ENCODE measurements at places on chromosomes 16 and 17.

DNA sequence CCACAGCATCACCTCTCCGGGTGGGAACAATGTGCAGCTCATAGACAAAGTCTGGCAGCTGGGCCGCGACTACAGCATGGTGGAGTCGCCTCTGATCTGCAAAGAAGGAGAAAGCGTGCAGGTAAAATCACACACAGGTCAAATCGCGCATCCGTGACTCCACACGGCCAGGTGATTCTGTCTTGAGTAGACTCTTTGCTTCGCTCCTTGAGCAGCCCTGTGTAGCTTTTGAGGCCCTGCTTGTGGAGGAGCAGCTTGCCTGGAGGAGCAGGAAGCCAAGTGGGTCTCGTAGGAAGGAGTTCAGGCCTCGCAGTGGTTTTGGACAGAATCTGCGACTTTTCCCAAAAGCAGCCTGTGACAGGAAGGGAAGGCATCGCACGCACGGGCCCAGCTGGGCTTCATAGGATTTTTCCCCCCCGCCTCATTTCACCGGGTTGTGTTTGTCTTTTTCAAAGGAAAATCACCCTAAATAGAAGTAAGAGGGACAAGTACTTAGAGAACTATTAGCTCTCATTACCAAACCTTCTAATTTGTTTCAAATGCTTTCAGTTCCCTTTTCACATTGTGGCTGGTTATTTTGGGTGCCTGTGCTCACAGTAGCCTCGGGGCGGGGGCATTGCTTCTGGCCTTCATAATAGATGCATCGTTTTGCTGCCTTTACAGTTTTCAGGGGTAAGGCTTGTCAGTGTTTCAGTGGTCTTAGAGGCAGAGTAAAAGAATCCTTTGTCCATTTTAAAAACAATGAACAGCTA is 71.5 kb downstream of the SEC14L1 start:
- DNase-seq: no peak

- peak; percentile 91 for DNase-seq
These were observed 36.6 kb downstream of the TOM1L2 start for GRCh38 chr17:17935321-17936271.

- DNase-seq: no peak
These were observed 12.3 kb downstream of the CD7 start for GRCh38 chr17:82304826-82305726.

- no peak for DNase-seq
These were observed 322.4 kb downstream of the CBLN1 start for GRCh38 chr16:48959204-48959603.

DNA sequence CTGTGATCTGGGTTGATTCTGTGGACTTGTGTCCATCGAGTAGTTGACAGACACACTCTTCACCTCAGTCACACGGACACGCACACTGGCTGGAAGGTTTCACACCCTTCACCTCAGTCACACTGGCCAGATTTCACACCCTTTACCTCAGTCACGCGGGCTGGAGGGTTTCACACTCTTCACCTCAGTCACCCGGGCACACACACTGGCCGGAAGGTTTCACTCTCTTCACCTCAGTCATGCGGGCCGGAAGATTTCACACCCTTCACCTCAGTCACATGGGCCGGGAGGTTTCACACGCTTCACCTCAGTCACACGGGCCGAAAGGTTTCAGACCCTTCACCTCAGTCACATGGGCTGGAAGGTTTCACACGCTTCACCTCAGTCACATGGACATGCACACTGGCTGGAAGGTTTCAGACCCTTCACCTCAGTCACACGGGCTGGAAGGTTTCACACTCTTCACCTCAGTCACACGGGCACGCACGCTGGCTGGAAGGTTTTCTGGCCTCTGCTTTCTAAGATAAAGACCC is 96.2 kb downstream of the PGS1 start:
- DNase-seq: no peak

DNA sequence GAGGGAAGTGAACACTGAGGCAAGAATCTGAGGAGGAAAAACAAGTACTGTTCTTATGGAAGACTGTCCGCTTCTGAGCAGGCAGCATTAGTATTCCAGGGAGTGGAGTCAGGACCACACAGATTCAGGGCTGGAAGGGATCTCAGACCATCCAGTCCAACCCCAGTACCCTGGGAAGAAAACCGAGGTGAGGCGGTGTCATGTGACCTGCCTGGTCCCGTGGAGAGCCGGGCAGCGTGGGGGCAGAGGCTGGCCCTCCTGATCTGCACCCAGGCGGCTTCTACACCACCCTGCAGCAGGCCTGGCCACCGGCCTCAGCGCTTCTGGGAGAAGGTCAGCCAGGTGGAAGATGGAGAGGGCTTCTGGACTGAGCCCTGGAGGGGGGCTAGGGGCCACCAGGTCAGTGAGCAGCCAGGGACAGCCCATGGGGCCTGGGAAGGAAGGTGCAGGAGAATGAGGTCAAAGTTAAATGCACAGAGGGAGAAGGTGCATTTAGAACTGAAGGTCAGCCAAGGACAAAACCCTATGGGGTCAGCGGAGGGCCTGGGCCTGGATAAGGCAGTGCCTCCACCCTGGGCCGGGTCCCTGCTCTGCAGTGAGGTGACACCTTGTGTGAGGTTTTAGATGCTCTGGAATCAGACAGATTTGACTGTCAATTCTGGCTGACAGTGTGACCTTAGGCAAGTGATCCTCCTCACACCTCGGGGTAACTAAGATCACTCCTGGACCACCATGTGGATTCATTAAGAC is 45.9 kb downstream of the VAC14 start:
- DNase-seq: no peak

- no peak for DNase-seq
These were observed 259.2 kb downstream of the CBLN1 start for GRCh38 chr16:49022351-49022963.

GRCh38 chr16:31008149-31008548 is 2.3 kb downstream of the STX1B start:
- no peak for DNase-seq

- no peak for DNase-seq
These were observed 70.3 kb downstream of the RAI1 start for GRCh38 chr17:17751489-17752088.

DNA sequence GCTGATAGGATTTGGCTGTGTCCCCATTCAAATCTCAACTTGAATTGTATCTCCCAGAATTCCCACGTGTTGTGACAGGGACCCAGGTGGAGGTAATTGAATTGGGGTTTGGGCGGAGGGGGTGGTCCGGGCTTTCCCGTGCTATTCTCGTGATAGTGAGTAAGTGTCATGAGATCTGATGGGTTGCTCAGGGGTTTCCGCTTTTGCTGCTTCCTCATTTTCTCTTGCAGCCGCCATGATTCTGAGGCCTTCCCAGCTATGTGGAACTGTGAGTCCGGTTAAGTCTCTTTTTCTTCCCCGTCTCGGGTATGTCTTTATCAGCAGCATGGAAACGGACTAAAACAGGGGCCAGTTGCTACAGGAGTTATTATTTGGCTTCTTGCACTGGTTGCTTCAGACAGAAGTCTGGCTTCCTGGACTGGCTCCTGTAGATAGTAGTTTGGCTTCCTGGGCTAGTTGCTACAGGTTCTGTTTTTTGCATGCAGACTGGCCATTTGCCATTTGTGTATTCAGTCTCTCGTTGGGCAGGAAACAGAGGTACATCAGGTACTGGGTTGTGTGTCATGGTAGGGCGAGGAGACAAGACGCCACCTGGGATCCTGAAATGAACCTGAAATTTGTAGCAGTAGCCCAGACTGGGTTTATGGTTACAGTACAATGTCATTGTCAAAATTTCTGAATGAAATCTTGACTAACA is 32.6 kb downstream of the CNTNAP4 start:
- DNase-seq: no peak

- no peak for DNase-seq
These were observed 115.4 kb upstream of the GNAO1 start for GRCh38 chr16:56075732-56076388.

GRCh38 chr16:57800200-57801097 is 1.8 kb downstream of the KIFC3 start:
- no peak for DNase-seq

DNA sequence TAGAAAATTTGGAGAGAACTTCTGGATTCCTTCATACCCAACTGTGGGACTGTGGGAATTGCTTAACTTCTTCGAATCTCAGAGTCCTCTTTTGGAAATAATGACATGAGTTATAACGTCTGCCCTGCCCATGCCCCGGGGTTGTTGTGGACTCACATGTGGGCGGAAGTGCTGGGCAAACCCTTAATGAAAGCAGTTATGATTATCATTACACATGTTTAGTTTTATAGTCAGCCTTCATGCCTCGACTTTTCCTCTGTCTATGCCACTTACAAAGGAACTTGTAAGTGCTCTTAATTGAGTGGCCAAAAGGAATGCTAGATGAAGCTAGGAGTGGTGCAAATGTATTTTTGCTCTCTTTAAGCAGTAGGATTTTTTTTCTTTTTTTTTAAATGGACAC is 3.9 kb downstream of the KRT27 start:
- DNase-seq: no peak

GRCh38 chr17:78532311-78532710 is 44.9 kb downstream of the DNAH17 start:
- no peak for DNase-seq

DNA sequence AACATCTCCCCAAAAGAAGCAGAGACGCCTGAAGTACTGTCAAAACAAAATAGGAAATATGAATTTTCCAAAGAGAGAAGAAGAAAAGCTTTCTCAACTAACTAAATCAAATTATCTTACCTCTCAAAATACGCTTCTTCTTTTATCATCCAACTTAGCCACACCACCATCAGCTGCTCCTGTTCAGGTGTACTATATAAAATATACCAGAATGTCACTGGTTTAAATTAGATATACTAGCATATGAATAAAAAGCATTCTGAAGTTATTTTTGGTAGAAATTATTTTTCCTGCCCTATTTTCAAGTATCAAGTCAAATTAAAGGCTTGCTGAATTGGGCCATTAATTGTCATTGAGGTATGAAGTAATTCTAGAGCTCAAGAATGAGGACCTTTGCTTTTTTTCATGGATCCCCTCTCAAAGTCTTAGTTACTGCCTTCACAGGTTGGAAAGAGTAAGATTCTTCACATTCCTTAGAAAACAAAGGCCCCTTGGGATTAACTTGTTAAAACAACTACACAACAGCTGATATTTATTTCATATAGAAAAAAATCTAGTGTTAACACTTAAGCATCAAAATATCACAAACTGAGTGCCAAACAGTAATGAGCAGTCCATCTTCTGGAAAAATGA is 30.1 kb downstream of the INTS2 start:
- DNase-seq: no peak

- no peak for DNase-seq
These were observed 252.9 kb downstream of the GRIN2A start for GRCh38 chr16:9929313-9929712.

DNA sequence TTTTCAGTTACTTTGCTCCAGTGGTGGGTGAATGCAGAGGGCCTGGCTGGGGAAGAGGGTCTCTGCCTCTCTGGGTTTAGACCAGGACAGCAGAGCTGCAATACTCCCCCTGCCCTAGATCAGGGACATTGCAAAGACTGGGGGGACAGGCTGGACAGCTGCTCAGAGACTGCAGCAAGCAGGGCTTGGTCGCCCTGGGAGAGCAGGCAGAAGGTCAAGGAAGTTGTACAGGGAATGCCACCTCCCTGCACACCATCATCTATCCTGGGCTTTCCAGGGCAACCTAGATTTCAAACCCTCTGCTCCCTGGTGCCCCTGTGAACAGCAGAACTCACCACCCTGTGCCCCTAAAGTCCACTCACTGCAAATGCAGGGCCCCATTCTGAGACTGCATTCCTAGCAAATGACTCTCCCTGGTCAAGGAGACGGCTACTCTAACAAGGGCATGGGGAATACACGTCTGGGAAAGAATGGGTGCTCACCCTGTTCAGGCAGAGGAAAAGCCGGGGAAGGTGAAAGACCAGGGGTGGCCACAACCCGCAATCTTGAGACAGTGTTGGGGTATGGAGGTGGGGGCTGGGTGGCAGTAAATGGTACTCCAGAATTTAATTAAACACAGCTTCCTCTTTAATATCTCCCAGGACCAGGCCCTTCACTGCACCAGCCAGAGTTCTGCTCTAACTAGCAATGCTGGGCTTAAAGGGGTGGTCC is 1.0 kb downstream of the KIFC3 start:
- DNase-seq: peak; percentile 70

- DNase-seq: no peak
These were observed 16.1 kb upstream of the ADAMTS18 start for GRCh38 chr16:77450790-77451487.

DNA sequence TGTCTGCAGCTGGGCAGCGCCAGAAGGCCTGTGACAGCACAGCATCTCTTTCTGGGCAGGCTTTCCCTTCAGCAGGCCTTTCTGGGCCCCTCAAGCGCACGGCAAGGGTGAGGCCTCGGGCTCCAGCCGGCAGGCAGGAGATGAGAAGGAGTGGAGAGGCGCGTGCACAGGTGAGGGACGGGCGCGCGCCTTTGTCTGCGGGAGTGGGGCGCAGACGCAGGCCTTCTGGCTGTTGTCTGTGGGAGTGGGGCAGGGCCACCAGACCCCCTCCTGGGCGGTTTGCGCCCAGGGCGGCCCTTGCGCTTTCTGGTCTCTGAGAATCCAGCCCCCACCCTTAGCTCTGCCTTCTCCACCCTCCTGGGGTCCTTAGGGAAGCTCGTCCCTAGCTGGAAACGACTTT is 6.5 kb downstream of the ZNF205 start:
- DNase-seq: no peak

DNA sequence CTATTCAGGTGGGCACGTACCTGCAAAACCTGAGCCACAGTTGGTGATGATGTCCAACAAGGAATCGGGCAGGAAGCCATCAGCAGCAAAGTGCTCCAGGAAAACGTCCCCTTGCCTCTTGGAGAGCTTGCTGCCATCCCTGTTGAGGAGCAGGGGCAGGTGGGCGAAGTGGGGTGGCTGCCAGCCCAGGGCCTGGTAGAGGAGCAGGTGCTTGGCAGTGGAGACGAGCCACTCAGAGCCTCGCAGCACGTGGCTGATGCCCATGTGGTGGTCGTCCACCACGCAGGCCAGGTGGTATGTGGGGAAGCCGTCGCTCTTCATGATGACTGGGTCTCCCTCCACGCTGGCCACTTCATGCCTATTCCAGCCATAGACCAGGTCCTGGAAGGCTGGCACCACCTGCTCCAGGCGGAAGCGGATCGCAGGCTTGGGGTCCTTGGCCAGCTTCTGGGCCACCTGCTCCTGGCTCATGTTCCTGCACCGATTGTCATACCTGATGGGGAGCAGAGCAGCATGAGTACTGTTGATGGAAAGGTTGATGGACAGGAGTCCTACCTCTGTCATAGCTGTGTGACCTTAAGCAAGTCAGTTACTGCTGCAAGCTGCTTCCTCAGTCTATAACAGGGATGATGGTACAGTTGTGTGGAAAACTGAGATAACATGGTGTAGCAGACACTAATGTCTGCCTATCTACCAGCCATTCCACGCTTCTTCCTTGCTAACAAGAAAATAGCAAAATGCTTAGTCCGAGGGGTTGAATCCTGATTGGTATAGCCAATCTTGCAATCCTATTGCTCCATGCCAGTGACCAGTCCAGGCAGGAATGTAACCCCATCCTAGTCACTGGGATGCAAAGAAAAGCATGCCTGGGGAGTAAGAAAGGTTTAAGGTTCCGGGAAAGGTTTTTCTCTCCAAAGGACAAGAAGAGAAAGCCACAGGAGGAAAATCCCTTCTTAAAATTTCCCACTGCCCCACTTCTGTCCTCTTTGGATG is 22.0 kb downstream of the EARS2 start:
- no peak for DNase-seq

- no peak for DNase-seq
These were observed 294.7 kb downstream of the SEC14L1 start for GRCh38 chr17:77435272-77436057.
